Ascending aorta (tissue), 2 donors: ENCODE measurements at places on chromosomes 3 and 15. TPM values are rescaled to one million over a fixed set of nuclear protein-coding genes. Genes with fewer than 3 reads are reported as not detected.

Gene PLA2G4D
- total RNA-seq: not detected

Gene DNAJA4
- total RNA-seq: 3.5 TPM

Gene INSYN1
- total RNA-seq: 13.0 TPM

Gene RUVBL1
- 10.3 TPM for total RNA-seq

Gene CADPS
- total RNA-seq: not detected

Gene IP6K2
- 101 TPM for total RNA-seq

Gene FETUB
- total RNA-seq: not detected

Gene MYL3
- 3.6 TPM for total RNA-seq

Gene POTEB2
- not detected for total RNA-seq

Gene EPHA3
- total RNA-seq: 3.3 TPM

Gene MED12L
- total RNA-seq: 0.43 TPM

Gene CYP19A1
- 95.7 TPM for total RNA-seq

Gene SCN11A
- total RNA-seq: not detected

Gene CPA3
- total RNA-seq: not detected

Gene GRK7
- total RNA-seq: not detected

Gene ACKR2
- 24.5 TPM for total RNA-seq

Gene ILDR1
- not detected for total RNA-seq

Gene KY
- 0.43 TPM for total RNA-seq

Gene MUC4
- not detected for total RNA-seq

Gene CIB2
- total RNA-seq: 6.7 TPM

Gene SLC15A2
- total RNA-seq: not detected

Gene ACP3
- 0.43 TPM for total RNA-seq

Gene IQCF5
- not detected for total RNA-seq

Gene SLC12A1
- total RNA-seq: not detected

Gene PTX3
- total RNA-seq: 9.2 TPM

Gene SLC28A2
- not detected for total RNA-seq

Gene ZSCAN2
- 4.6 TPM for total RNA-seq

Gene SAMD7
- not detected for total RNA-seq

Gene CAPN3
- 7.1 TPM for total RNA-seq

Gene GOLGA8S
- total RNA-seq: not detected

Gene BDH1
- not detected for total RNA-seq

Gene PLAAT1
- total RNA-seq: not detected

Gene SNX4
- total RNA-seq: 20.8 TPM

Gene LDHAL6B
- total RNA-seq: not detected

Gene ACOX2
- total RNA-seq: 32.6 TPM

Gene P4HTM
- 71.9 TPM for total RNA-seq

Gene IL17RD
- total RNA-seq: 3.4 TPM

Gene IL17RE
- total RNA-seq: 21.7 TPM

Gene ZPLD1
- not detected for total RNA-seq

Gene GPR15
- total RNA-seq: not detected

Gene NANOGP8
- total RNA-seq: not detected

Gene SAMMSON
- total RNA-seq: 2.2 TPM

Gene CISH
- 6.1 TPM for total RNA-seq

Gene CHST14
- 22.0 TPM for total RNA-seq

Gene GPR149
- total RNA-seq: not detected

Gene GHRL
- total RNA-seq: not detected

Gene TF
- 62.8 TPM for total RNA-seq

Gene CAPN7
- 38.6 TPM for total RNA-seq

Gene MAGEL2
- 0.11 TPM for total RNA-seq

Gene MORC1
- not detected for total RNA-seq

Gene CPNE9
- total RNA-seq: not detected

Gene RASL12
- total RNA-seq: 187 TPM
